ENCODE measurements at places on chromosomes 3 and 15.
A peak's percentile ranks its signal among the peaks of the same experiment; 100 is the strongest.

GRCh38 chr15:88739541-88739940 is 63.7 kb upstream of the ACAN start:
- no peak for DNase-seq

GRCh38 chr3:111717601-111718000 is 122.5 kb upstream of the ZBED2 start:
- peak; percentile 87 for DNase-seq

- DNase-seq: no peak
Observed at GRCh38 chr3:194158942-194159439, 23.0 kb downstream of the HES1 start.

DNA sequence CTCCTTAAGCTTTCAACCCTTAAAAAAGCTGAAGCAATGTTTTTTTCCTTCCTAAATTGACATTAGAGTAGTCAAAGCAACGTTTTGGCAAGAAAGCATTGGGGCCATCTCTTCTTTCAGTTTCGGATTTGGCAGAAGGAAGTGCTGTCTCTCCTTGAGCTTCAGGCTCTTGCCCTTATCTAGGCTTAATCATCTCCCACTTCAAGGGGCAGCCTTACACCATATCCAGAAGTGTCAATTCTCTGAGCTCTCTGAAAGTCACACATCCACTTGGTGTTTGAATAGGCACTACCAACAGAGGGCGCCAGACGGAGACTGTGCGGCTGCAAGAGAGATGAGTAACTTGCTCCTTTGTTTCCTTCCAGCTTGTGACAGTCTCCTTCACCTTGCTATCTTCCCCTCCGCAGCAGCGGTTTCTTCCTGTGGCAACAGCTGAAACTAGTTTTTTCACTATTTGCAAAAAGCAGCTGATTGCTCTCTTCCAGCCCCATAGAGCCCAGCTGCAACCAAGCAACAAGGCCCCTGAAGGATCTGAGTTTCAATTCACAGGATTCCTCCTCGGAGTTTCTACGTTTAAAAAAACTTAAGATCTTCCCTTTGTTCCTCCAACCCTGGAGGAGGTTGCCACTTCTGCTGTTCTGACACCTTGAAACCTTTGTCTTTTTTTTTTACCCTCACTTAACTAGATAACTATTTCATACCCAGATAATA is 147.0 kb upstream of the SLCO3A1 start:
- DNase-seq: peak; percentile 77

GRCh38 chr3:147407114-147407497 is 763 bp upstream of the ZIC4 start:
- no peak for DNase-seq

- DNase-seq: peak; percentile 71
Observed at GRCh38 chr3:136893848-136894443, 31.9 kb downstream of the NCK1 start.

GRCh38 chr3:30639937-30640336 is 33.5 kb downstream of the TGFBR2 start:
- DNase-seq: no peak

DNA sequence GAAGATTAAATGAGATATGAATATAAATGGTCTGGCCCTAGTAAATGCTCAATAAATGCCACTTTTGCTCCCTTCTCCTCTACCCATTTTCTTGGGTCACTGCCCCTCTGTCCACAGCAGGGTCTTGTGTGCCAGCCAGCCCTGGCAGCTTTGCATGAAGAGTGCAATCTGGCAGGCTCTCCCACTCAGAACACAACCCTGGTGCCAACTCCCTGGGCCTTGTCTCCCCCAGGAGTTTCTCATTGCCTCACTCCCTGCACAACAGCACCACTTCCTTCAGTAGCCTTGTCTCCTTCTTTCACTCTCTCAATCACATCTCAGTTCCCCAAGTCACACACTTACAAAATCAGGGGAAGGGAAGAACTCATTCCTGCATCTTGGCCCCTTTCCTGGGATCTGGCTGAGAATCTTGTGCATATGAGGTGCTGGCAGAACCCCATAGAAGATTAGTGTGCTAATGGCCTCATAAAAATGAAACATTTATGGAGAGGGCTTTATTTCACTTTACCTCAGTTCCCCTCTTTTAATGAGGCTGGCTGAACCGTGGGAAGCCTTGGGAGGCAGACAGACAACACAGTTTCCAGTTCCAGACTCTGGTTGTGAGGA is 445.9 kb upstream of the PROK2 start:
- peak; percentile 26 for DNase-seq

GRCh38 chr3:42302924-42303634 is 37.1 kb upstream of the CCK start:
- no peak for DNase-seq

GRCh38 chr3:64329037-64329436 is 103.8 kb upstream of the PRICKLE2 start:
- no peak for DNase-seq

- DNase-seq: no peak
Observed at GRCh38 chr15:73571346-73571745, 61.8 kb downstream of the NPTN start.

DNA sequence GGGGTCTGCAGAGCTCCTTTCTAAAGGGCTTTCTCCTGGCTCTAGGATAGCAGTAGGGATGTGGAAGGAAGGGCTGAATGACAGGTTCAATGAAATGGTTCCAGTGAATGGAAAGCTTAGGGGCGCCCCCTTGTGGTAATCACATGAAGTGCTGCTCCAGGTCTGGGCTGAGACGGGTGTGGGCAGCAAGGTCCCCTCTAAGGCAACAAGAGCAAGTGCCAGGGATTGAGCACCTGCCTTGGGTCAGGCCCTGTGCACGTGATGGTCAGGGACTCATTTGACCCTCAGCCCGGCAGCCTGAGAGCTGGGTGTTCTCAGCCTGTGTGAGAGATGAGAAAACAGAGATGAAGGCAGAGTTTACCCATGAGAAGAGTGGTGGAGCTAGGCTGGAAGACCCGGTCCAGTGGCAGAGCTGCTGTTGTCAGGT is 12.1 kb upstream of the CX3CR1 start:
- DNase-seq: peak; percentile 57

DNA sequence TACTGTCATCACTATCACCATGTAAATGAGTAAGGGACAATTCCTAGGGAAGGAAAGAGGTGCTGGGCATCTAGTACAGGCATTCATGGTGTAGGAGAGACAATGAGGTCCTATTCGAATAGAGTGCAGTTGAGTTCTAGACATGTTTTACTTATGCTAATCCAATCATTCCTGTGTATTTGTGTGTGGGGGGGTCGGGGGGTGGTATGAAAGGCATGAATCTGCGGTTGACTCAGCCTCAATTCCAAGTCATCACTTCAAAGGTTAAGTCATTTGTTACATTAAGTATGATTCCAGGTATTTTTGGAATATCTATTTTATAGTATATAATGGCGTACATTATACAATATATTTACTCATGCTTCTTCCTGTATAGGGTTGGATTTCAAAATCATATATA is 163.1 kb upstream of the GALNT15 start:
- DNase-seq: no peak

- DNase-seq: no peak
Observed at GRCh38 chr15:82909080-82909815, 43.3 kb downstream of the HOMER2 start.

DNA sequence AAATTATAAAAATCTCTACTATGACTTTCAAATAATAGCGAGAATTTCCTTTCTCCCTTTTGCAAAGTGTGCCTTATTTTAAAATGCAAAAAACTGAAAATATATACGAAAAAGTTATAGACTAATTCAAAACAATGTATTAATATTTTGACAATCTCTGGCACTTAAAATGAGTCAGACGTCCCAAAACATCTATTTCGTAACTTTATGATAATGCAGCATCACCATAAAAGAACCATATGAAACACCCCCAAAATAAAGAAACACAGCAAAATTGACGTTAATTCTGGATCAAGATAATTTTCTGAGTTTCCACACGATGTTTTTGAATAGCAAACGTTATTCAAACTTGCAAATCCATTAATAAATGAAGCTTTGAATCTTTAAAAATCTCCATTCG is 1.0 kb downstream of the COPS2 start:
- peak; percentile 52 for DNase-seq

DNA sequence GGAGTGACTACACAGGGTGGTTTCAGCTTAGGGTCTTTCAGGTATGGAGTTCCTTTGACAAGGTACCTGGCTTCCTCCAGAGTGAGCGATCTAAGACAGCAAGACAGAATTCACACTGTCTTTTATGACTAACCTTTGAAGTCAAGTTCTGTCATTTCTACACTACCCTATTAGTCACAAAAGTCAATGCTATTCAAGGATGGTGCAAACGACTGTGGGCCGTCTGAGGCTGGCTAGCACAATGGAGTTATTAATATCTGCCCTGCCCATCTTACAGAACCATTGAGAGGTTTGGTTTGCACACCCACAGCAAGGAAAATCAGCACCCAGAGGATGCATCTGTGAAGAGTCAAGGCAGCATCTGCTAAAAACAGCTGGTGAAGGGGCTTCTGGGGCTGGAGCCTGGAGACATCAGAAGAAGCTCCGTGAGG is 62.9 kb upstream of the XCR1 start:
- peak; percentile 73 for DNase-seq

GRCh38 chr3:40104441-40104840 is 205.1 kb upstream of the EIF1B start:
- no peak for DNase-seq

DNA sequence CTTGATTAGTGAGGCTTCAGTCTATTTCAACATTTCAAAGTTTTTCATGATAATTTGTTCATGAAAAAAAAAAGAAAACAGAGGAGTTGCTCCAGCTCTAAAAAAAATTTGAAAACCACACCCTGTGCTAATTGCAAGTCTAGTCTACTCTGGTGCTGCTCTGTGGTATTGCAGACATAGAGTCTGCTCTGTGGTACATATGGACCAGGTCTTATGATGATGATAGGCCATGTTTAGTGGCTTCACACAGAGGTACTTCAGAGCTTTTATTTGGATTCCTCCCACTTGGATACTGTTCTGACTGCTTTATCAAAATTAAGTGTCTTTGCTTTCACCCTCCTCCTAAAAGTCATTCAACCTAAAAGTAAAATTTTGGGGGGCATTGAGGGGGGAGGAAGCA is 160.8 kb downstream of the ALCAM start:
- no peak for DNase-seq

GRCh38 chr15:65926899-65927298 is 57.6 kb downstream of the RAB11A start:
- no peak for DNase-seq

DNA sequence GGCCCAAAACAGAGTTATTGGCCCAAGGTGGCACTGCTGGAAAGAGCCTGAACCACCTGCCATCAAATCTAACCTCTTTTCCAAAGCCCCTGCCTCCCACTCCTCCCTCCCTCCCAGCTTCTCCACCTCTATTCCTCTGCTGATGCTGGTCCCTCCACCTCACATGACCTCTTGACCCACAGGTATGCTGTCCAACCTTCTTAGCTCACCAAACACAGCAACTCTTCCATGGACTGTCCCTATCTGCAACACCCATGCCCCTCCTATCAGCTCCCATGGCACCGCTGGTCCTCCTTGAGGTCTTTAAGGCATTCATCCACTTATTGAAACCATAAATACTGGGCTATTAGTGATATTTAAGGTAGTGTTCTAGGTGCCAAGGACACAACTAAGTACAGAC is 12.6 kb downstream of the NUP210 start:
- no peak for DNase-seq

- no peak for DNase-seq
Observed at GRCh38 chr3:195587406-195587805, 3.7 kb upstream of the APOD start.

DNA sequence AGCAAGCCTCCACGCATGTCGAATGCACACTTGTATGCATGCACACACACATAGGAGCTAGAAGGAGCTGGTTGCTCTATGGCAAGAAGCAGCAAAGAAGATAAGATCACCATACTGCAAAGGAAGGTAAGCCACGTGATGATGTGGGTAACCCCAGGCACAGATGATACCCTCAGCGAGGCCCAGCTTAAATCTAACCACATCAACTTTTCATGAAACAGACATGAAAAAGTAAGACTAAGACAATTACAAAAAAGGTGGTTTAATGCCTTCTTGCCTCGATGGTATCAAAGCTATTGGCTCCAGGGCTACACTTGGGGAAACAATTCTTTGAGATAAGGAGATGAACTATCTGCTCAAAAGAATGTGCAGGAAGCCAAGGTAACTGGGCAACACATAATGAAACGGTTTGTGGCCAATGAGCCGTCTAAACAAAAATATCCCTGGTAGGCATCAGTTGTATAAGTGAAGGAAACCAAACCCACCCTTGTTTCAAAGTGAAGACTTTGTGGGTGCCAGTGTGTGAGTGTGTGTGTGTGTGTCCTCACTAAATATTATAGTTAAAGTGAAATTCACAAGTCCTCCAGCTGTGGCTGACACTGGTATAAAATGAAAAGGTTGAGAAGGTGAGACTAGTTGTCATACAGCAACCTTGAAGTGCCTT is 365.7 kb upstream of the ICE2 start:
- no peak for DNase-seq

GRCh38 chr3:135158520-135158919 is 363.5 kb downstream of the EPHB1 start:
- DNase-seq: no peak

DNA sequence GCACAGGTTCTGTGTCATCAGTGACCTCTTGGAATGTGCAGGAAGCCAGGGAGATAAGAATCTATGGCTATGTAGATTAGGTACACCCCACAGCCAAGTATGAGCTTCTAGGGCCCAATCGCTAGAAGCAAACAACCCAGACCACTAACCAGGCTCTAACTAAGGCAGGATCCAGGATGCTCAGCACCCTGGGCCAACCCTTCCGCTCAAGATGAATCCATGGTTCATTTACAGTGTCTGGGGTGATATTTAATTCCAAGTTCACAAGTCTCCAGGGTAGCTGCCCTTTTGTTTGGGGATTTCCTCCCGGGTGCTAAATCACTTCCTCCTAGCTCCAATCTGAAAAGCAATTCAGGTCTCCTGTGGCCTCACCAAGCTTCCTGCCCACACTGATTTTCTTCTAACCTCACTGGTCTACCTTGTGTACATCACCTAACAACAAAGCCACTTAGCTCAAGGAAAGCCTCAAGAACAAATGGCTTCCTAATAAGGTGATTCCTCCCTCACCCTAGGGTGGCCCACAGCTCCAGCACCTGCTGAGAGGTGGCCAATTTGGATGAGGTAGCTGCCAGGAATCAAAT is 2.4 kb downstream of the EHD4 start:
- DNase-seq: no peak

DNA sequence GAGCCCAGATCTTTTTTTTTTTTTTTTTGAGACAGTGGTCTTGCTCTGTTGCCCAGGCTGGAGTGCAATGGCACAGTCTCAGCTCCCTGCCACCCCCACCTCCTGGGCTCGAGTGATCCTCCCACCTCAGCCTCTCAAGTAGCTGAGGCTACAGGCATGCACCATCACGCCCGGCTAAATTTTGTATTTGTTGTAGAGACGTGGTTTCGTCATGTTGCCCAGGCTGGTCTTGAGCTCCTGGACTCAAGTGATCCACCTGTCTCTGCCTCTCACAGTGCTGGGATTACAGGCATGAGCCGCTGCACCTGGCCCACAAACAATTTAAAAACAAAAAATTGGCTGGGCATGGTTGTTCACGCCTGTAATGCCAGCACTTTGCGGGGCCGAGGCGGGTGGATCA is 22.6 kb upstream of the SLC6A6 start:
- no peak for DNase-seq

GRCh38 chr15:60065951-60066350 is 61.8 kb downstream of the FOXB1 start:
- no peak for DNase-seq

- DNase-seq: no peak
Observed at GRCh38 chr15:73997986-73998385, 3.5 kb downstream of the PML start.

- no peak for DNase-seq
Observed at GRCh38 chr3:29077356-29077755, 203.5 kb upstream of the RBMS3 start.
